Fibroblast of the aortic adventitia (primary cell): ENCODE measurements at places on chromosomes 16 and 17.

DNA sequence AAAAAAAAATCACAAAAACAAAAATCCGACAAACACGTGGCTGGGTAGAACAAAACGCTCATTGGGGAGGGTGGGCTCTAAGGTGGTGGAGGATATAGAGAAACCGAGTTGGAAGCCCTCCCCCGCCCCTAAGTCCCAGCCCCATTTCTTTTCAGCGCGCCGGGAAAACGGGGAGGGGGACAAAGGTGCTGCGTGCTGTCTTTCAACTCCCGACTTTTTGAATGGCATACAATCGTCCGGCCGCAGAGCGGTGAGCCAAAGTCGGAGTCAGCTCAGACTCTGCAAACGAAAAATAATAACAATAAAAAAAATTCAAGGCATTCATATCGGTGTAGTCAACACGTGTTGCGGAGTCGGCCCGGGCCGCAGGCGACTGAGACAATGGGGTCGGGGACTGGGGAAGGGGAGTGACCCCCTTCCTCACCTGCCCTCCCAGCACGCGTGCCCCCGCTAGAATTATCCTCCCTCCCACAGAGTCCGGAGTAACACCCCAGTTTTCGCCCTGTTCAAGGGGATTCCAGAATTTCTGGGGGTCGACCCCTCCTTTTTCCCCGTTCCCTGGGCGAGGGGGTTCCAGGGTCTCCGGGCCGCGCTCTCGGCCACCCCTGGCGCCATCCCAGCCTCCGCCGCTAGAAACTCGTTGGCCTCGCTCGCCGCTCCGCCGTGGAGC, 1.7 kb upstream of the IGF2BP1 start:
- no peak for DNase-seq

GRCh38 chr17:50274142-50274896, at the start of gene TMEM92:
Gene TMEM92 (plus strand): TSS chr17:50274466. CDS start chr17:50274502, 36 bp downstream.
- DNase-seq, result no peak

GRCh38 chr17:16593356-16594102, 24.5 kb upstream of the ZNF287 start:
- DNase-seq, result peak; percentile 42

DNA sequence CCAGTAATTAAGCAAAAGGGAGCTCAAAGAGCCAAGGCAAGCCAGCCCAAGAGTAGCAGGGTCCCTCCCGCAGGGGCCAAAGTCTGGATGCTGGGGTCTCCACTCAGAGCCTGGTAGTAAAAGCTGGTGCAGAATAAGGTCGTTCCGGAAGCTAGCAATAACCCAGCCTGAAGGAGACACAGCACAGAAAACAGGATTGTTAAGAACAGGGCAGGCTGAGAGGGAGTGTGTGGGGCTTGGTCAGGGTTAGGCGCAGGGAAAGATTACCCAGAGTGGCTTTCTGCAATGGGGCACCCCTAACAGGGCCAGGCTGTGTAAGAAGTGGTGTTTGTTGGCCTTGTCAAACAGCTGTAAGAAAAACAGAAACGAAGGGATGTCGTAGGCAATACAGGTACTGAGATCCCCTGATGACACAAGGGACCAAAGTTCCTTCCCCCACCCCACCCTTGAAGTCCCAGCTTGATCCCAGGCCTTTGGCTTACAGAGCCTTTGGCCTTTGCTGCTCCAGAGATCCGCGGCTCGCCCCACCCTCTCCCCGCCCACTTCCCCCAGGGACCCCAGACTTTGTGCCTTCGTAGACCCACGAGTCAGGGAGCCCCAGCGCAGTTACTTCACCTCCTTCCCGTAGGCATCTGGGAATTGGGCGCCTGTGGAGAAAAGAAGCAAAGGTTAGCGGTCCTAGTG, 712 bp downstream of the TMEM256 start:
- DNase-seq, result no peak

DNA sequence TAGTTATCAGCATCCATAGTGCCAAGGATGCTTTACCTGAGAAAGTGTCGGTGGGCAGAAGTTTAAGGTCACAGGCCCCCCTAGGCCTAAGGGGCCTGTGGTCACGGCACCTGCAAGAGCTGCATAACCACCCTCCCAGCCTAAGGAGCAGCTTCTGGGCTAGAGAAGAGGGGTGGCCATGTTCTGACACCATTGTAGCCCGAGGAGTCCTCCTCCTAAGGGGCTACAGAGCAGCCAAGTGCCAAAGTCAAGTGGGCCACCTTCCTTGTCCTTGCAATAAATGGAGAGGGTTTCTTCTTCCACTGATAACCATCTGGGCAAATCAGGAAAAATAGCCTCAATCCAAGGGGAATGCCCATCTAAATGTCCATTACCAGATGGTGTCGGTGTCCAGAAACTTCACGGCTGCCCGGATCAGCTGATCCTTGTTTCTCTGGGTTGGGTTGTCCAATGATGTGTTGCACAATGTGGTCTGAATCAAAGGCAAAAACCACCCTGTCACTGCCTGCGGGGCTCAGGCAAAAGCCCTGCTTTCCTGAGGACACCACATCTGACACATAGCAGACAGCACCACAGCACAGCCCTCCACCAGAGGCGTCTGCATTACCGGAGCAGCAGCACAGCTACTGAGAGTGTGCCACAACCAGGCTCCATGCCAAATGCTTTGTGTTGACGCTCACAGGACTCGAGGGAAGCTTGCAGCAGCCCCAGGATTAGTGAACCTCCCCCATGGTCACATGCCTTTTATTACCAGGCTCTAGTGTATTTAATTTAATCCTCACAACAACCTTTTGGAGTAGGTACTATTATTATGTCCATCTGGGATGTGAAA, 12.8 kb downstream of the ATPAF2 start:
- DNase-seq, result peak; percentile 58

DNA sequence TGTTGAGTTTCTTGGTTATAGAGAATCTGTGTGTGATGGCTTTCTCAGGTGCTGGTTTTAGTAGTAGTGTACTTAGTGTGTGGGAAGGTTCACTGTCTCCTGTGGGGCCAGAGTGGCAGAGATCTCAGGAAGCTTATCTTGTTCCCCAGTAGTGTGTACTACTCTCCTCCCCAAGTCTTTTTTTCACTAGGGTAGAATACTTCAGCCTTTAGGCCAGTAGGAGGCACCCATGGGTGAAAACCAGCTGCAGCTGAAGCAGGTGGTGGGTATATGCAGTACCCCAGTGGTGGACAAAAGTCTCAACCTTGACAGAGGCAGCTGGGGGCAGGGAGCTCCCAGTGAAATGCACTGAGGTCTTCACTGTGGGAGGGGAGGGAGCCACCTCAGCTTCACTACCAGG, 109.9 kb downstream of the PHKB start:
- DNase-seq, result no peak

DNA sequence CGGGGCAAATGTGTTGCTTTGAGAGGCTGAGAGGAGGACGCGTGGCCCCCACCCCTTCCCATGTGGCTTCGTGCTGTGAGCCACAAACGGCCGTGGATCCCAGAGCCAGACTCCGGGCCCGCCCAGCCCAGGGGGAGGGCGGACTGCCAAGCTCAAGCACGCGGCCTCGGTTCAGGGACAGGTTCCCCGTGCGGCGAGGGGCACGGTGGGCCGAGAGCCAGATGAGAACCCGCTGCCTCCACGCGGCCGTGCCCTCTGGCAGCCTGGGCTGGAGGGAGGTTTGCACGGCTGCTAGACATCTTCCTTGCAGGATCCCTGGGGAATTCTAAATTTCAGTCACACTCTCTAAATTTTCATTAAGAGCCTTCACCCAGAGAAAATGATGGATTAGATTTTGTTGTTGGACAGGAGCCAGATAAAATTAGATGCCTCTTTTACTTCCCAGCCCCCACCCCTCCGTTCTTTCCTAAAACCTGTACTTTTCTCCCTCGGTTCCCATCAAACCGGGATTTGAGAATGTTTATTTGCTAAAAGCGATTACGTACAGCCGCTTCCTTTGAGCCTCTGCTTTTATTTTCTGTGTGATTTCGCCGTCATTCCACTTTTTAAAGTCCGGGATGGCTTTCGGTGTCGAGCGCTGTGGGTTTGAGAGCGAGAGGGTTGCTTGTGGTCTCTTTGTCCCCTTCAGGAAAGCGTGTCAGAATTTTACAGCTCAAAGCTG, 25.0 kb upstream of the GNG13 start:
- DNase-seq, result peak; percentile 18

GRCh38 chr17:76495663-76496400, 5.4 kb downstream of the RHBDF2 start:
- DNase-seq, result no peak

DNA sequence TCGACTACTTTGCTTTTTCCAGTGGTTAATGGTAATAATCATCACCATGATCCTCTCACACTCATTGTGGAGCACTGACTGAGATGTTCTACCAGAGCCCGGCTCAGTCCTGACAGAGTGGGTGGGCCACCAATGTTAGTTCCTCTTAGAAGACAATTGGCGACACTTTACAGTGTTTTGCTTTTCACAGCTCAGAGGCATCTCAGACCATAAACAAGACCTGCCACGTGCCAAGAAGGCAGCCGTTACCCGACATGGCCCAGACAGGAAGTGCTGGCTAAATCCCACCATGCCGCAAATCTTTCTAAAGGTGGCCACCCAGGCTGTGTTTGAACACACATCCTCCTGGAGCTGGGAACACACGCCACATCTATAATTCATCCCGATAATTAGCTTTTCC, 103.7 kb downstream of the XYLT1 start:
- DNase-seq, result no peak

- DNase-seq, result no peak
These were observed 7.5 kb downstream of the ANKS3 start for GRCh38 chr16:4726616-4727015.

DNA sequence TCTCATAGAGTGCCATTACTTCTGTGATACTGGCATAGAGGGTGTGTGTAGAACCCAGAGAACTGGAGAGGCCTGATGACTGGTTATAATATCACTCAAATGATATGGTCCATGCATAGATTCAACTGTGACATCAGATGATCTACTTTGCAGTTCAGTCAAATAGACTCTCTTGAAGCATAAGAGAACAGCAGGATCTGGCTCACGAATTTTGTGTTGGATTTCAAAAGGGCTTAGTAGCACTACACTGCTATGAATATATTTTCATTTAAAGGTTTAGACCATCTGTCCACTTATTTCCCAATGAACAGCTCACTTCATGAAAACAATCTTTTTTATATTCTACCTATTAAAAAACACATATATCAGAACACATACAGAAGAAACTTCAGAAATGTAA, 119.7 kb downstream of the KIF2B start:
- DNase-seq, result no peak

- DNase-seq, result no peak
These were observed 61.8 kb upstream of the RBFOX1 start for GRCh38 chr16:7270823-7271222.

- DNase-seq, result no peak
These were observed 239.6 kb downstream of the UTP18 start for GRCh38 chr17:51499897-51500296.

GRCh38 chr17:17172990-17173389, 33.1 kb downstream of the PLD6 start:
- DNase-seq, result no peak

DNA sequence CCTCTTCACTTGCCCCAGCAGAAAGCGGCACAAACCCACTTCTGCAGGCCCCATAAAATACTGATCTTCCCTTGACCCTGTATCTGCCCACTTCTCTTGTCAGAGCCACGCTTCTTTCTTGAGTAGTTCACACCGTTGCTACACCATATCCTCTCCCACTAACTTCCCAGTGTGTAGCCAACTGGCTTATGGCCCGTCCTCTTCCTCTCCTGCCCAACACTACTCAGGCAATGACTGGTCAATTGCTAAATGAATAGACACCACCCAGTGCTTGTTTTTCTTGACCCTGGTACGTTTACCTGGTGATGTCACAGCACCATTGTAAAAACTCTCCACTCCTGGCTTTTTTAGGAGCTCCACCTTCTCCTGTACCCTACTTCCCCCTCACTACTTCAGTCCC, 86.9 kb downstream of the NDEL1 start:
- peak; percentile 27 for DNase-seq

DNA sequence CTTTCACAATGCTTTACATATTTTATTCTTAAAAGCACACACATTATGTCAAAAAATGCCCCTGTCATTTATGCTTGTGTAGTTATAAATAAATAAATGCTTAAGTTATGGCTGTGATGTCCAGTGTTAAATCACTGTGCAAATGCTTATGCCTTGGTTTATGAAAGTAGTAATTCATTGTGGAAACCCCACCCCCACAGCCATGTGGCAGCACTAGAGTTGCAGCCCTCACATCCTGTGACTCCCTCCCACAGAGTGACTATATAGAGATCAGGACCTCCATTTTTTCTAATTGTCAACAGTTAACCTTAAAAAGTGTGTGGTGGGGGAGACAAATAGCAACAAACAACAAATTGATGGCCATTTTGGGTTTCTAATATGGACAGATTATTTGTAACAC, 2.4 kb downstream of the SKAP1 start:
- DNase-seq, result no peak

GRCh38 chr16:50838885-50839284, 97.0 kb downstream of the CYLD start:
- DNase-seq, result no peak

GRCh38 chr16:1763521-1764511, 7.5 kb downstream of the NME3 start:
- no peak for DNase-seq

DNA sequence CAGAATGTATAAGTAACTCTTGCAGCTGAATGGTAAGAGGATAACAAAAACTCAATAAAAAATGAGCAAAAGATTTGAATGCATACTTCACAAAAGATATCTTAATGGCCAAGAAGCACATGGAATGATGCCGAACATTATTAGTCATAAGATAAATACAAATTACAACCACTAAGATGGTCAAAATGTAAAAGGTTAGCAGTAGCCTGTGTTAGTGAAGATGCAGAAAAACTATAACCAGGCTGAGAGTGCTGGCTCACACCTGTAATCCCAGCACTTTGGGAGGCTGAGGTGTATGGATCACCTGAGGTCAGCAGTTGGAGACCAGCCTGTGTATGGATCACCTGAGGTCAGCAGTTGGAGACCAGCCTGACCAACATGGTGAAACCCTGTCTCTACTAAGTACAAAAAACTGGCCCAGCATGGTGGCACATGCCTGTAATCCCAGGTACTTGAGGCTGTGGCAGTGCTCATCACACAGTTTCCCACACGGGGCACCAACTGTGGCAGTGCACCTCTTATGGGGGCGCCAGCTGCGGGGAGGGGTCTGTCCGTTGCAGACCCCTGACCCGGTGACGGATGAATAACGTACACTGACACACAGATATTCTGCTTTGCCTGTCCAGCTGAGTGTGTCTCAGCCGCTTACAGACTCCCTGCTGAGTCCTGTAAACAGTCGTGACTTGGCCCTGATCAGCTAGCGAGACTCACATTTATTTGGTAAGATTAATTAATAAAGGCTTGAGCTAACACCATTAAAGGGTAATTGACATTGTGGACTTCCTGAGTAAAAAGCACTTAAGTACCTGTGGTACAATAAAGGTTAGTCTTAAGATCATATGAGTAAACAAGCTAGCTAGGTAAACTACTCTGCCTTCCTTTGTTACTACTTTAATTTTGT, 45.7 kb upstream of the FAM20A start:
- peak; percentile 73 for DNase-seq

DNA sequence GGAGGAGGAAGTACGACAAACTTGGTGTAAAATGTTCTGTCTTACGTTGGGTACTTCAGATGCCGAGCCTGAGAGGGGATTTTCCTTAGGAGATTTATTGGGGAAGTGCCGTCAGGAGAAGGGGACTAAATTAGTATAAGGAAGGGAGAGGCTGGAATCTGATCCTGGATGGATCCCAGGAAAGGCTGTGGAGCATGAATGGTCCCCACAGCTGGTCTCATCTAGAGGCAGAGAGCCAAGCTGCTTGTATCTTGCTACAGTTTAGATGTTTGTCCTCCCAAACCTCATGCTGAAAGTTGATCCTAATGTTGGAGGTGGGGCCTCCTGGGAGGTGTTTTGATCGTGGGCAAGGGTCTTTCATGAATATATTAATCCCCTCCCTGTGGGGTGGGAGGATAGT, 798.4 kb upstream of the EEF2KMT start:
- no peak for DNase-seq
